ENCODE measurements at places on chromosomes 2 and 18.
A peak's percentile ranks its signal among the peaks of the same experiment; 100 is the strongest.

GRCh38 chr18:79912409-79912991, 39.0 kb downstream of the SLC66A2 start:
- DNase-seq, result peak; percentile 26

DNA sequence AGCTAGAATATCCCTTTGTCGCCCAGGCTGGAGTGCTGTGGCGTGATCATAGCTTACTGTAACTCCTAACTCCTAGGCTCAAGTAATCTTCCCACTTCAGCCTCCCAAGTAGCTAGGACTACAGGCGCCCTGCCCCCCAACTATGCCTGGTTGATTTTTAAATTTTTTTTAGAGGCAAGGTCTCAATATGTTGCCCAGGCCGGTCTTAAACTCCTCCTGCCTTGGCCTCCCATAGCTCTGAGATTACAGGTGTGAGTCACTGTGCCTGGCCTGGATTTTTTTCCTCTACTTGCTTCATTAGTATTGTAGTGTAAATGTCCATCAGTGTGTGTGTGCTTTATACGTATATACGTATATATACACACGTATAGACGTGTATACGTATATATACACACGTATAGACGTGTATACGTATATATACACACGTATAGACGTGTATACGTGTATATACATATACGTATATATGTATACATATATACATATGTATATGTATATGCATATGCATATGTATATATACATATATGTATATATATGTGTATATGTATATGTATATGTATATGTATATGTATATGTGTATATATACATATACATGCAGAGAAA, 124.4 kb downstream of the DIS3L2 start:
- no peak for DNase-seq

DNA sequence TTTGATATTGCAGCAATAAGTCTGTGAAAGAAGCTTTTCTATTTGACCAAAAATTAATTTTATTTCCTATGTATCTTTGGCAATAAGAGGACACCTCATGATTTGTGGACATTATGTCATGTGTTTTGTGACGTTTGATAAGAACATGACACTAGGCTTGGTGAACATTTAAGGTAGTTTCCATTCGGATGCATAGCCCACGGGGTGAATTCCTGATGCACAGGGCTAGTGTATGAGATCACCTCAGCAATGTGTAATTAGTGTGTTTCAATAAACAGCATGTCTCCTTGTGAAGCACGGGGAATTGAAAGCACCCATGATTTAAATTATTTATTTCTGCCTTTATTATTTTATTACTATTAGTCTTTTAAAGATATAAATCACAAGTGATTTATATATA, 146.1 kb upstream of the LINC00305 start:
- no peak for DNase-seq

GRCh38 chr2:568639-569235, 108.5 kb downstream of the TMEM18 start:
- DNase-seq, result no peak

DNA sequence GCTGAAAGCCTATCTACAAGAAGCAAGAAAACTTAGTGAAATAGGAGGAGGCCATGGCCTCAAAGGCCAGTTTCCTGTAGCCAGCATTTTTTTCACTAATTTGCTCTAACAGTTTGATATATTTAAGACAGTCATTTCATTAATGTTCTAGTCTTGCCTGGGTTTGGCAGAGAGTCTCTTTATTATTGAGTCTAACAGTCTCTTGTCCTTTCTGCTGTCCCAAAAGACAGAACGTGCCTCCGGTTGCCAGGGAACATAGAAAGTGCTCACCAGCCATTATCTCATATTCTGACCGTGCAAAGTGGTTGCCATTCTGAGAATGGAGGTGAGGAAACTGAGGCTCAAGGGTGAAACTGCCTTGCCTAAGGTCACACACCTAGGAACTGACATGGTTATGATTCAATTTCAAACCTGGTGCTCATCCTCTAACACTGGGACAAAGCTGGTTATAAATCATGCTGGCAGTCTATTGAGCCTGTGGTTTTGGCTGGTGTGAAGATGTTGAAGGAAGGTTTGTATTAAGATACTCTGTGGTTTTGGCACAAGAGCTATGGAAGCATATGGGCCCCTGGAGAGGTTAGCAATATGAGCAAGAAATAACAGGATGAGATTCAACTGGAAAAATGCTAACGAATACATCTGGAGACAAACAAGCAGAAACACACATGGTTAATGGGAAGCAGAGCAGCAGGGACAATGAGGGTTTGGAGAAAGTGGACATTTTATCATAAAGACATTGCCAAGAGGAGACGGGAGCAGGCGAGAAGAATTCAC, 903.3 kb upstream of the KLHL29 start:
- no peak for DNase-seq

DNA sequence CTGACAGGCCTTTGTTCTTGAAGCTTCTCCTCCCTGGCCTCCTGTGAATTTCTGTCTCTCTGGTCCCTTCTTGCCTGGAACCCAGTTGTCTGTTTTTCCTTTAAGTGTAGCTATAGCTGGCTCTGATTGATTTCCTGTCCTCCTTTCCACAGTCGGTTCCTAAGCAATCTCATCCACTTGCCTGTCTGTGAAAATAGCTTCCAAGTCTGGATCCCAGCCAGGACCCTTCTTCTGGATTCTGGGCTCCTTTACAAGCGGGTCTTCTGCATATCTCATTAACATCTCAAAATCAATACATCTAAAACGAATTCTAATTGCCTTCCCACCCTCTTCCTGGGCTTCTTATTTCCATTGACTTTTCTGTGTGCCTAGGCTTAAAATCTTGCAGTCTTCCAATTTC, 124.9 kb downstream of the DAW1 start:
- DNase-seq, result no peak

GRCh38 chr2:69280796-69281412, 106.1 kb downstream of the GFPT1 start:
- no peak for DNase-seq

DNA sequence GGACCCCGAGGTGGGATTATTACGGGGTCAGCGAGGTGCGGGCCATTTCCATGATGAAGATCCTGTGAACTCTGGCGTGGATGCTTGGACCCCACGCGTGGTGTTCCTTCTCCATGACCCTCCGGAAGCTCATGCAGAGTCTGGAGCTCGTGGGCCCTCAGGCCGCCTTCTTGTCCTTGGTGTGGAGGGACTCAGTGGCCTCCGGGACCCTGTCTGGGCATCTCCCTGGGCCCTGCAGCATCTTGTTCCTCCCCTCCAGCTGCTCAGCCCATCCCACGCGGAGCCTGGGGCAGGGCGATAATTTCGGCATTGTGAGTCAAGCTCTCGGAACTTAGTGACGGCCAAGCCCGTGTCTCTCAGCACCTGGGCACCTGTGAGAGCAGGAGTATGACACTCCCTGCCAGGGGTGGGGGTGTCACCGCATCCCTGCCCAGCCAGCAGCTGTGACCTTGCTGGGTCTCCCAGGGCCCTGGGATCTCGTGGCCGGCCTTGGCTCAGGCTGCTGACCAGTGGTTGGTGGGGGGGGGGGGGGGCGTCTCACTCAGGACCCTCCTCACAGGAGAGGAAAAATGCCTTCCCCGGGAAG, 24.6 kb downstream of the RTP5 start:
- no peak for DNase-seq

GRCh38 chr2:168169097-168169745, 78.2 kb downstream of the STK39 start:
- DNase-seq, result no peak

GRCh38 chr18:76445741-76446232, 49.3 kb downstream of the ZNF516 start:
- DNase-seq, result no peak

GRCh38 chr2:234680688-234681619, 184.1 kb upstream of the ARL4C start:
- no peak for DNase-seq

GRCh38 chr2:167480232-167480985, 592.1 kb downstream of the XIRP2 start:
- no peak for DNase-seq

GRCh38 chr2:206799083-206799482, 33.7 kb downstream of the FASTKD2 start:
- no peak for DNase-seq

GRCh38 chr2:241904791-241905710, 35.5 kb downstream of the RTP5 start:
- no peak for DNase-seq

DNA sequence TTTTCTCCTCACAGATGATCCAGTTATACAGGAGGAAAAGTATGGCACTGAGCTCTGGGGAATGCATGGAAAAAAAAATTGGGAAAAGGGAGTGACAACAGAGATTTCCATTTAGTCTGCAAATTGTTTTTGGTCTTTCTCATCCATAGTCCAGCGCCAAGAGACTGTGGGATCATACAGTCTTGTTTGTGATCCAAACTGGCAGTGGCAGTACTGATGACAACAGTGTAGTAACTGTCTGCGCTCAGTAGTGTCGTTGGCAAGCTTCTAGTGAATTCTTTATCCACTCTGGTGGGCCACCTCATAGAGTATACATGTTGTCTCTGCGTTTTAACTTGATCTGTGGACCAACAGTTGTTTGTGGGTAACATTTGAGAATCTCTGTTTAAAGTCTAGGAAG, 37.9 kb downstream of the GALNT1 start:
- DNase-seq, result no peak

GRCh38 chr18:4658804-4659203, 203.7 kb upstream of the DLGAP1 start:
- DNase-seq, result no peak

GRCh38 chr2:74148457-74149246, 940 bp upstream of the BOLA3 start:
- DNase-seq, result no peak

DNA sequence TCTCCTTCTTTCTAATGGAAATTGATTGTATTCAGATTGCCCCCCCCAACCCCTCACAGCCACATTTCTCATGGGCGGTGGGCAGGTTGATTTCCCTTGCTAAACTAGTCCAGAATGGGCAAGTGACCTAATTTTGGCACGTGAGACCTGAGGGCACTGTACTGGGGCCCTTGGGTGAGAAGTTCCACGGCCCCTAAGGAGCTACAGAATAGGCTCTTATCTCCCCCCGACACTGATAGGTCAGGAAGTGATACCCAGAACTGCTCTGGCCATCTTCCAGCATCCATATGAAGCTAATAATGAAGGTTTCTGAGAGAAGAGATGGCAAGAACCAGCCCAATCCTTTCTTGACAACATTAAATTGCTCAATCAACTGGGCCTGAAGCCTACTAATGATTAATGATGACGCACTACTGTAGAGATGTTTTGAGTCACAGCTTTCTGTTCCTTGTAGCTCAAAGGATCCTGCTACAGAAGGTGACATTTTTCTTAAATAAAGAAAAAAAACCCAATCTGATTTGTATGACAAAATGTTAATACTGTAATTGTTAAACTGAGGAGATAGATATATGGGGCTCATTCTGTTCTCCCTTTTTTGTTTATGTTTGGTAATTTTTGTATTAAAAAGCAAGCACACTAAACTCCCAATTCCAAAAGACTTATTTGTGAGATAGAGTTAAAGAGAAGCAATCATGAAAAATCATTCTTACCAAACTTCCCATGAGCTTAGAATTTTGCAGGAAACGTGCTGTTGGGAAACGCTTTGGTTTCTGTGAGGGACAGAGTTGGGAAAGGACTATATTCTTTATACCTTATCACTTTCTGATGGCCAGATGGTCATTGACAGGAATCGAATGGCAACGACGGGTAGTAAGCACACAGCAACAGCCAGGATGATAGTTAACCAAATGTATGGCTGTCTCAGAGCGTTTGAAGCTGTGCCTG, 28.2 kb upstream of the NARS1 start:
- DNase-seq, result no peak

DNA sequence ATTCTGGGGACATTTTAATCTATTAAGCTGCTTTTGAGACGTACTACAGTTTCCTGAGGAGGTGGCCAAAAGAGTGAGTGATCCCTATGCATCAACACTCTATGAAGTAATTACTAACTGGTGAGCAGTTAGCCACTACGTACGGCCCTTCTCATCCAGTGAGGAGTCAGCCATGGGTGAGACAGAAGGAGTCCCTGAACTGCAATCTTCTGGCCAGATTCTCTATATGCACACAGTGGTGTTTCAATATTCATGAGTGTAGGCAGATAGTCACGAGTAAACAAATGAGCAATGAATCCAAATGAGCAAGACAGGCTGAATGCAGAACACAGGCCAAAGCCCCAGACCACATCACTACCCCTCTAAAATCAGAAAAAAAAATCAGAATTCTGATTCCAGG, 29.8 kb upstream of the TMEM214 start:
- DNase-seq, result no peak

GRCh38 chr2:128308284-128308731, 10.4 kb downstream of the HS6ST1 start:
- DNase-seq, result no peak

GRCh38 chr2:66122516-66122915, 312.4 kb upstream of the MEIS1 start:
- no peak for DNase-seq

DNA sequence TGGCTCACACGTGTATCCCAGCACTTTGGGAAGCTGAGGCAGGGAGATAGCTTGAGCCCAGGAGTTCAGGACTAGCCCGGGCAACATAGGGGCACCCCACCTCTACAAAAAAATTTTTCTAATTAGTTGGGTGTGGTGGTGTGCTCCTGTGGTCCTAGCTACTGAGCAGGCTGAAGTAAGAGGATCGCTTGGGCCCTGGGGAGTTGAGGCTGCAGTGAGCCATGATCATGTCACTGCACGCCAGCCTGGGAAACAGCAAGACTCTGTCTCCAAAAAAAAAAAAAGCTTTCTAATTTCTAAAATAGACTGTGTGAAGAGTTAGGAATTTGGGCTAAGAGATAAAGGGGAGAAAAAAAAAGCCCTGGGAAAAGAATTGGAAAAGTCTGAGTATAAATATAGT, 51.9 kb upstream of the NAB1 start:
- DNase-seq, result no peak

DNA sequence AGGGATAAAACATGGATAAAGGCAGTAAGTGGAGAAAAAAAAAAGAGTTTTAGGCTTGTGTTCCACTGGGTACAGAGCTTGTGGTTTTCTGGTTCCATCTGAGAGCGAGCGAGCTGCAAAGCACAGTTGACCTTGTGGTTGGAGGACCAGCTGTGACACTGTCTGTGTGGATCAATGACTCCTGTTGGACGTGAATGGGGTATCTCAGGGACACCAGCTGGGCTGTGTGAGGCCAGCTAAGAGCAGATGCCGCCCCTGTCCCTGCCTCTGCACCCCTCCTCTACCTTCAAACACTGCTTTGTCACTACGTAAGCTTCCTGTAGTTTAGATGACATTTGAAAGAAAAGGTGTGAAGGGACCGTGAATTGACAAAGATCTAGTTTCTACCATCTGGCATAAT, 67.8 kb downstream of the QPCT start:
- no peak for DNase-seq

GRCh38 chr2:45729753-45730512, 78.5 kb downstream of the PRKCE start:
- DNase-seq, result no peak

All from stimulated activated CD4-positive, alpha-beta T cell treated with anti-CD3 and anti-CD28 coated beads, Interleukin-2, amount 100 ng/mL, for 24 hours (primary cell).